ENCODE measurements at places on chromosomes 3 and 15. TPM values are rescaled to one million over a fixed set of nuclear protein-coding genes. Genes with fewer than 3 reads are reported as not detected.
A peak's percentile ranks its signal among the peaks of the same experiment; 100 is the strongest.

Gene SERINC4
- total RNA-seq, result not detected

Gene GALNT15
- 26.0 TPM for total RNA-seq

Gene PLSCR5
- total RNA-seq, result not detected

Gene ANKRD63
- total RNA-seq, result not detected

DNA sequence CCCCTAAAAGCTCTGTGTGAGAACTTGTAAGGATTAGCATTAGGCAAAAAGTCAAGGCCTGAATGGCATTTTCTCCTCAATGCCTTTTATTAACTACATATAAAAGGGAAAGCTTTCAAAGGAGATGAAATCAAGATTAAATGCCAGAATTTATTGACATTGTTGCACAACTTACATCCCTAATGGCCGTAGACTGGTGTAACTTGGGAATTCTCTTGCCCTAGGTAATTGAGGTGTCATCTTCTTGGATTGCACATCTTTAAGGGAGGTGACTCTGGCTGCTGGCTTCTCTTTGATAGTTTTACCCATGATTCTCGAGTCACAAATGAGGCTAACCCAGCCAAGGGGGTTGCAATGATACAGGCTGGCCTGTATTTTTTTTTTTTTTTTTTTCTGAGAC lies 249.1 kb downstream of the TBL1XR1 start:
- no peak for DNase-seq

DNA sequence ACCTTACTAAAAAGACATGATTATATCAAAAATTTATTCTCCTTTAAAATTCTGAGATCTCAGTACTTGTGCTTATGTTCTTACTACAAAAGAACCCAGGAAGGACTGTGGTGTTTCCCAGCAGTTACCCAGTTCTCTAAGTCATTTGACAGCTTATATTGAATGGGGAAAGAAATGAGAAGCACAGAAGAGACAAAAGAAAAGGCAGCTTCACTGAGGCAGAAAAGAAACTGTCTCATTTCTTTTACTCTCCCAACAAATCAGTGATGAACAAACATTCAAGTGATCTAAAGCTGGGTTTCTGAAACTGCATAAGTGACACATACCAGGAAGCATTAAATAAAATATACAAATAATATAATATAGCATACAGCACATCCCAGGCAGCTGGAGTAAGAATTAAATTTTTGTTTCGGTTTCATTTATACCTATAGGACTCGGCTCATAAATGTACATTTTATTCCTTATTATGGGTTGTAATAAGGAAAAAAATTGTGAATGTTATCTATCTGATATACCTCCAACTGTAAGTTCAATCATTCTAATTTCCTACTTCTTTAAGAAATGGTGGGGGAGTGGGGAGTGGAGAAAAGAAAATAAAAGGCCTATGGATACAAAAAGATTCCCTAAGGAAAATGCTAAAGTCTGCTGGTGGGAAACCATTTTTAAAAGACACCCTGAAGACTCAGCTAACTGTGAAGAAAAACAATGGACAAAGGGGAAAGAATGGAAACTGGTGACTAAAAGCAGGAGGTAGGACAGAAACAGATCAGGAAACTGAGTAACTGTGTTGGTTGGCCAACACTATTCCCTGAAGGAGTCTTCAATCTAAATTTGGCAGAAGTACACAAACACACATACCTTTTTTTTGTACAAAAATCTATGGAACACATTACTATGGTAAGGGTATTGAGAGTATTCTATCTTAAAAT lies 156.8 kb downstream of the TBC1D5 start:
- DNase-seq, result no peak

DNA sequence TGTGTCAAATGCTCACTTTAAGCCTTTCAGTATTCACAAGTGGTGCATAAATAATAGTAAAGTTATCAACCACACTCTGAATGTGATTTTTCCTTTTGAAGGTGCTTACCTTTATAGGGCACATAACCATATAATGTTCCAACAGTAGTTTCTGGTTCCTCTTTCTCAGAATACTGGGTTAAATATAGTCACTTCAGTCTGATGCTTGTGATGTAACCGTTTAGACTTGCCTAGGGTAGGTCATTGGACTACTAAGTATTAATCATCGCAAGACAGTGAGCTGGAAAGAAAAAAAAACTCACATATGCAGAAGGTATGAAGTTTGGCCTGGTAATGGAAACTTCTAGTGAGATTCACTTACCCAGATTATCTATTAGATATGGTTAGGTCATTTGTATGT lies 1.9 kb downstream of the KBTBD8 start:
- no peak for DNase-seq

DNA sequence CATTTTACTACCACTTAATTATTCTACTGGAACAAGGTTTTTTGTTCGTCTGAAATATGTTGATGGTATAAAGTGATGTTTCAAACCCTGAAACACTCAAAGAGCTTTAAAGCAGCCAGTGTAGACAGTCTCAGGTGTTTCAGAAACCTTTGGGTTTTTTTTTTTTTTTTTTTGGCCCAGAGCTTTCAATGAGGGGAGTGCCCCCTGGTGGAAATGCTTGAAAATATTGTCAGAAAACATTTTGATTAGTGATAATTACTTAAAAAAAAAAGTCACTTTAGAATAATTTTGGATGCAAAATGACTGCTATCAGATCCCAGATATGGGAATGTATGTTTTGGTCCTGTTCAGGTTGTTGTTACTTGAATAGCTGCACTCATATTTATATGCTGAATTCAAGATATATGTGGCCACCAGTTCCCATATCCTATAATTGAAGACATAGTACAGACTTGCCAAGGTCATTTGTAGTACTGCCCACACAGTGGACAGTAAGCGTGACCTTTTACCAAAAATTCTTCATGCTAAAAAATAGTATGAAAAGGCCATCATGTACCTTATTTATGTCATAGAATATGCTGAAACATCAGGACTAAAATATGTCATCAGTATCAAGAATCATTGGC lies 35.9 kb downstream of the SATB1 start:
- DNase-seq, result no peak

GRCh38 chr3:175869404-175869803 lies 1010.3 kb downstream of the NAALADL2 start:
- no peak for DNase-seq

- peak; percentile 57 for DNase-seq
Observed at GRCh38 chr3:44584646-44585501, at the start of gene ZNF660. TSS of gene ZNF660 (plus strand) at chr3:44584964. CDS start at chr3:44594194, 9,230 bp downstream.

GRCh38 chr3:65995030-65995429 lies 43.7 kb downstream of the MAGI1 start:
- DNase-seq, result no peak

DNA sequence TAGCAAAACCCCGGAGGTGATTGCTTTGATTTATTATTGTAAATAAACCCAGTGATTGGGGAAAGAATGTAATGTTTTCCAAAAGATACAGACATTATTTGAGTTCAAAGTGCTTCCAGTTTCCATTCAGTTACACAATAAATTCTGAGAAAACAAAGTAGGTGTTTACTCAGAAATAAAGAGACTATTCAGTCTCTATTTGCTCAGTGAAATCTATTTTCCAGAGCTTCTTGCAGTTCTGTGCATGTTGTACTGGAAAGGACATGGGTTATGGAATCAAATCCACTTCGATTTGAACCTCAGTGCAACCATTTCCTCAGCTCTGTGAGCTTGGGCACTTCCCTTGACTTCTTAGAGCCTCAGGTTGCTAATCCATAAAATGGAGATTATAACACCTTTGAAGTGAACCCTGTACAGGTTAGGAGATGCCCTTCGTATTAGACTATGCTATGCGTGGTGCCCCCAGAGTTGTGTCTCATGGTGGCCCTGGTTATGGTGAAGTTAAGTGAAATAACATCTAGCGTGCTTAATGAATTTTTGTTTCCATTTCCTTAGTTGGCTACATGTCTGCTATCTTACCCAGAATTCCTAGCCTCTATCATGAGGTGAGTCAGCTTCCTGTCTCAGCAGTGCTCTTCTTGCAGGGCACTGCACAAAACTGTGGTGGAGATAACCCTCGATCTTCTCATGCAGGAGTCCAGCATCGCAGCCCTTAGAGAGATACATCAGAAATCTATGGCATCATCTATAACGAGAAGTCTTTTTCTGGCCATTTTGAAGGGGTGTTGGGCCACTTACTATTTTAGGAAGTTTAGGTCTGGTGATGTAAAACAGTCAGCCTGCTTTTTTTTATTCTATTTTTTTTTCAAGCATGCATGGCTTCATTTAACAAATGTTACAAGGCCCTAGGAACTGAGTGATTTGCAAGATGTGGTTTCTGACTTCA lies 97.7 kb downstream of the RPL39L start:
- no peak for DNase-seq
